ENCODE measurements at places on chromosomes 2 and 18. TPM values are rescaled to one million over a fixed set of nuclear protein-coding genes. Genes with fewer than 3 reads are reported as not detected.

The ZFP36L2 gene
- total RNA-seq, result 59.8 TPM

- DNase-seq, result no peak
These were observed 67.4 kb downstream of the UBE2E3 start for GRCh38 chr2:181047829-181048228.

The GAL3ST2 gene
- total RNA-seq, result not detected

- DNase-seq, result no peak
These were observed 21.9 kb downstream of the ELAC1 start for GRCh38 chr18:50989711-50990110.

DNA sequence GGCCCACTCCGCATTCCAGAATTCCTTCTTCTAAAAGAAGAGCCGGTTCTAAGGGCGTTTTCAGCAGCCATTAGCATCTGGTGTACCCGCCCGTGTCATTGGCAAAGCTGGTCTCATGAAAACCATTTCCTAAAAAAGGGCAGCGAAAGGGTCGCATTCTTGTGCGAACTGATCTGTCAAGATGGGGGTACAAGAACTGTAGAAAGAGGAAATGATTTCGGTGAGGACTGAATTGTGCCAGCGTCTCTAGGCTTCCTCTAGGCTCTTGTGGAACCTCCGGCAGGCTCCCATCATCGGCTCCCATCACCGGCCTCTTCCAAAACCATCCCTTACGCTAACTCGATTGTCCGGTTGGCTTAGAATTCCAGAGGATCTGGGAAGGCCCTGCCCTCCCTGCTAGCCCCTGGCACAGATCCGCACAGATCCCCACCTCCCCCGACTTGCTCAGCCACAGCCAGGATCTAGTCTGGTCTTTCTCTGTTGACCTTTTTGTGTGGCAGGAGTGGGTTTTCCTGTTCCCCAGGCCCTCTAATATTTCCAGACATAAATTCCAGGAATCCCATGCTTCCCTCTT lies 1.3 kb downstream of the RAB31 start:
- DNase-seq, result peak; percentile 30

The CHRNG gene
- total RNA-seq, result 19.5 TPM

The TMEM200C gene
- total RNA-seq, result 1.4 TPM
